ENCODE measurements at places on chromosomes 3 and 15. TPM values are rescaled to one million over a fixed set of nuclear protein-coding genes. Genes with fewer than 3 reads are reported as not detected.
A peak's percentile ranks its signal among the peaks of the same experiment; 100 is the strongest.

DNA sequence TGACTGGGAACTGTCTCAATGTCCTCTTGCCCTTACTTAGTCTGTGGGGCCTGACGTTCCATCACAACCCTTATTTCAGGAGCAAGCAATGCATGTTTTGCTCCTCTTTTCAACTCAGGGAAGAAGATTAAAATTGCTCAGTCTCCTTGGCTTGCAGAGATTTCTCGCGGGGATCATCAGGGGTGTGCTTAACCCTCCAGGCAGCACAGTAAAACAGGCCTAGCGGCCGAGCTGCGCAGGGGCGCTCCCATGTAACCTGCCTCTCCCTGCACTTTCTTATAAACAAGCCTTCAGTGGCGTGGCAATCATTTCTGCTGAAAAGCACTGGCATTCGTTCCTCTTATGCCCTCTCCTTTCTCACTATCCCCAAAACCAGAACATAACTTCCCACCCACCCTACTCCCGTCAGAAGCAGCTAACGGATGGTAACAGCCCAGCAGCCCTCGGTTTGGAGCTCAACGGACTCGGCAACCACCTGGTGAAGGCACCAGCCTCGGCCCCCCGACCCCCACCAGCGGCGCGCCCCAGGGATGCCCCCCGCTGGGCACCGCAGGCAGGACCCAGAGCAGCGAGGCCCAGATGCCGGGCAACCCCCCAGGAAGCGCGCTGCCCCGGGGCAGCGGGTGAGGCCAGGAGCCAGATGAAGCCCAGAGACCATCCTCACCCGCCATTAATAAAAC lies 1.1 kb downstream of the MCF2L2 start:
- H3K36me3 ChIP-seq = peaks cover 7% of the 10 kb centered on the region
- H3K27me3 ChIP-seq = no peaks in the 10 kb centered on the region
- no peak for DNase-seq
- H3K27ac ChIP-seq = peak overlapping the region; percentile 49

Gene NRG4
- not detected for total RNA-seq

DNA sequence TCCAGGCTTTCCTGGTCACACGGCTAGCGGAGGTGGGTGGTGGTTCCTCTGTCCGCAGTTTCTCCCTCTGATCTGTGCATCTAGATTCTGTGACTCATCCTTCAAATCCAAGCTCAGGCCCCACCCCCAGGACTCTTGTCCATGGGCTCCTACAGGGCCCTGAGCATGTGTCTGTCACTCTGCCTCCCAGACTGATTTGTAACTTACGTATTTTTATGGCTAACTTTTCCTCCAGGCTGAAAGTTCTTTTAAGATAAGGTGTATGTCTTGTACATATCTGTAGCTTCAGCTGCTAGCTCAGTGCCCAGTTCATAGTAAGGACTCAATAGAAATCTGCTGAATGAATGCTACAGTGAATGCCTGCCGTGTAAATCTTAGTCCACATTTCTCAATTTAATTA lies 8.0 kb downstream of the ESYT3 start:
- no peaks in the 10 kb centered on the region for H3K4me1 ChIP-seq
- DNase-seq = no peak
- H3K27me3 ChIP-seq = peaks cover 14% of the 10 kb centered on the region
- no peak overlapping the region for H3K27ac ChIP-seq
- no peaks in the 10 kb centered on the region for H3K36me3 ChIP-seq

Gene ANKUB1
- total RNA-seq = not detected

DNA sequence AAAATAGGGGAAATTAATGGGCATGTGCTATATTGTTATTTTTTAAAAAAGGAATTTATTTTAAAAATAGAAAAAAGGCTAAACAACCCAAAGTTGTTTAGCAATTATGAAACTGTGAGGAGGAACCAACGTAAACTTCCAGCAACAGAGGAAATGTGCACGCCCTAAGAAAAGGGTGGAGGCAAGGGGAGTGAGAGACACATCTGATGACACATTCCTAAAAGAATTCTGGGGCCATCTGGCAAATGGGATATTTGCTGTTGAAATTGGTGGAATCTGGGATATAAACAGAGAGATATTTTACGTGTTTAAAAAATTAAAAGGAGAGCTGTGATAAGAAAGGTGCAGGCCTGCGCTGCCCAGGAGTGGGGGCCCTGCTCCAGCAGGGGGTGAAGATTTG lies 50.8 kb upstream of the MUC13 start:
- H3K27me3 ChIP-seq = no peaks in the 10 kb centered on the region
- no peak overlapping the region for H3K4me3 ChIP-seq
- no peak for DNase-seq
- peaks cover 1% of the 10 kb centered on the region for H3K4me1 ChIP-seq

Gene CCK
- not detected for total RNA-seq

GRCh38 chr3:182027366-182027765 lies 315.6 kb downstream of the SOX2 start:
- no peaks in the 10 kb centered on the region for H3K36me3 ChIP-seq
- no peak overlapping the region for H3K4me3 ChIP-seq

DNA sequence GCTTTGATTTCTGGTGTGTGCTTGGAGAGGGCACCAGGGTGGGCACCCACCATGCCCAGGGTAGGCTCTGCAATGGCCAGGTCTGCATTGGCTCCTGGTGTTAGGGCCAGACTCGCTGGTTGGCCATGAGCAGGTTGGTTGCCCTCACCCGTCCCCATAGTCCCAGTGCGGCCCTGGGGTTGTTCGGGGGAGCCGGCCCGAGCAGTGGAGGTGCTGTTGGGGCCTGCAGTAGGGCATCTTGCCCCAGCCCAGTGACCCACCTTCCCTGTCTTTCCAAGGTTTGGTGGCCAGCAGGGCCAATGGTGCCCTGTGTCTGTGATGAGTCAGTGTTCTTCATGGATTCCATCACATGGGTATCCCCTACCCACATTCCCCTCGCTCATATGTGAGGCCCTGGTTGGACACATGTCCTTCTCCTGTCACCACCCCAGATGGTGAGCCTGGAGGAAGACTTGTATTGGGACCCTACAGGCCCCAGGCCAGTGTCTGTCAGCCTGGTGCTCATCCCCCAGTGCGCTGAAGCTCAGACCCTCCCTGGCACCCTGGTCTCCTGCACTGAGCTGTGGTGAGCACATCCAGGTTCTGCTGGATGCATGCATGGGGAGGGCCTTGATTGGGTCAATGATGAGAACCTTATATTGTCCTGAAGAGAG lies 190.1 kb downstream of the UBE3A start:
- no peak overlapping the region for H3K4me3 ChIP-seq
- no peaks in the 10 kb centered on the region for H3K27me3 ChIP-seq
- H3K4me1 ChIP-seq = no peaks in the 10 kb centered on the region
- H3K36me3 ChIP-seq = no peaks in the 10 kb centered on the region
- DNase-seq = peak; percentile 4

Gene LPP
- 49.6 TPM for total RNA-seq

- no peak overlapping the region for H3K4me3 ChIP-seq
- H3K36me3 ChIP-seq = no peaks in the 10 kb centered on the region
- H3K27me3 ChIP-seq = peaks cover 5% of the 10 kb centered on the region
- H3K4me1 ChIP-seq = no peaks in the 10 kb centered on the region
These were observed 93.8 kb downstream of the NSUN3 start for GRCh38 chr3:94156626-94157025.

DNA sequence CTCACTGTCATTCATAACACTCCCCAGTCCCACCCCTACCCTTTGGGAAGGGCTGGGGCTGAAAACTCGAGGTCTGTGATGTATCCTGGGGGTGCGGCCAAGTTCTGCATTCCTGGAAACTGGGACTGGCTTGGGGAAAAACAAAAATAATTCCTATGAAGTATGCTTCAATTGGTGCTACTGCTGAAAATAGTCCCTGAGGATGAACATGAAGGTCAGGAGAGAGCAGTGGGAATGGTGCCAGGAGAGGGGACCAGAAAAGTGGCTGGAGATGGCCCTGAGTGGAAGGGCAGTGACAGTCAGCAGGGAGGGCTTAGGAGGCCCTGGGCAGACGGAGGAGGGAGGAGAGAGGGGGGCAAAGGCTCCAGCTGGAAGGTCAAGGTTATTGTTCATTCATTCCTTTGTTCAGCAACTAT lies 4.8 kb upstream of the ISLR start:
- DNase-seq = no peak
- no peak overlapping the region for H3K27ac ChIP-seq
- H3K4me3 ChIP-seq = no peak overlapping the region
- no peaks in the 10 kb centered on the region for H3K36me3 ChIP-seq
- no peaks in the 10 kb centered on the region for H3K4me1 ChIP-seq

DNA sequence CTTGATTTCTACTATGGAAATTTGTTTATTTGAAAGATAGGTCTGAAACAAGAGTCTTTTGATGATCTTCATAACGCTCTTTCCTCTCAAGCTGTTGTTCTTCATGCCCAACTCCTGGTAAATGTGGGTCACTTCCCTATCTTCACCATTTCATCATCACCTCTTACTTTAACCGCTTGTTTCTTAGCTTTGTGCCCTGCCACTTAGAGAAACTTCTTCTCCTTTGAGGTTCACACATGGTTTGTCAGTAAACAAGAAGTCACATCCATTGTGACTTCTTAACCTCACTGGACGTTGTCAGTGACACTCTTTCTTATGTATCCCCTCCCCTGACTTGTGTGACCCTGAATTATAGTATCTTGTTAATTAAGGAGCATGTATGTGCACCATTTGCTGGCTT lies 16.9 kb upstream of the P2RY13 start:
- H3K36me3 ChIP-seq = no peaks in the 10 kb centered on the region
- H3K4me1 ChIP-seq = peaks cover 6% of the 10 kb centered on the region

GRCh38 chr3:14439501-14440167 lies 37.2 kb downstream of the SLC6A6 start:
- DNase-seq = no peak
- H3K27me3 ChIP-seq = no peaks in the 10 kb centered on the region
- no peak overlapping the region for H3K4me3 ChIP-seq
- H3K4me1 ChIP-seq = peaks cover 9% of the 10 kb centered on the region
- H3K36me3 ChIP-seq = peaks cover 4% of the 10 kb centered on the region
- H3K27ac ChIP-seq = no peak overlapping the region

- no peak overlapping the region for H3K27ac ChIP-seq
- no peaks in the 10 kb centered on the region for H3K27me3 ChIP-seq
- no peaks in the 10 kb centered on the region for H3K4me1 ChIP-seq
- H3K4me3 ChIP-seq = no peak overlapping the region
These were observed 24.3 kb downstream of the SNX33 start for GRCh38 chr15:75671730-75672602.

- peaks cover 2% of the 10 kb centered on the region for H3K4me1 ChIP-seq
- H3K4me3 ChIP-seq = no peak overlapping the region
- DNase-seq = no peak
- H3K27ac ChIP-seq = no peak overlapping the region
- peaks cover 10% of the 10 kb centered on the region for H3K27me3 ChIP-seq
These were observed 269.8 kb downstream of the THRB start for GRCh38 chr3:24224666-24225384.

- H3K4me1 ChIP-seq = peaks cover 2% of the 10 kb centered on the region
- H3K27me3 ChIP-seq = peaks cover 35% of the 10 kb centered on the region
- no peak overlapping the region for H3K4me3 ChIP-seq
- H3K27ac ChIP-seq = no peak overlapping the region
- no peaks in the 10 kb centered on the region for H3K36me3 ChIP-seq
- no peak for DNase-seq
These were observed 39.4 kb downstream of the DNAJB8 start for GRCh38 chr3:128427175-128427857.
